CD4-positive, alpha-beta T cell treated with Interleukin-4 for 1 hour (primary cell): ENCODE measurements at places on chromosomes 16 and 17.

DNA sequence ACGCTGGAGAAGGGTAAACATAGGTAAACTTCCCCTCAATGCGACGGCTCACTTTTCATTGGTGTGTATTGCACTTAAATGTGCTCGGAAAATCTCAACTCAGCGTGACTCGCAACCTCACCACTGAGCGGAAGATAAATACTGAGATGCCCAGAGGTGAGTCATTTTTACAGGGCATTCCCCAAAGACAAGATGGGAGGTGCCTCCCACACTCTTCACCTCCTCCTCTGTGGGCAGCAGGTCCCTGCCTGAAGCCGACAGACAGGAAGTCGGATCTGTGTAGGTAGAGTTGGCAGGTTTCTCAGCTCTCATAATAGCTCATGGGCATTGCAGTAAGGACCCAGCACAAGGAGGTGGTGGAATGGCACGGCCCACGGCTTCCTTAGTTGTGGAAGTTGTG lies 274.6 kb upstream of the HSBP1 start:
- no peak for DNase-seq

DNA sequence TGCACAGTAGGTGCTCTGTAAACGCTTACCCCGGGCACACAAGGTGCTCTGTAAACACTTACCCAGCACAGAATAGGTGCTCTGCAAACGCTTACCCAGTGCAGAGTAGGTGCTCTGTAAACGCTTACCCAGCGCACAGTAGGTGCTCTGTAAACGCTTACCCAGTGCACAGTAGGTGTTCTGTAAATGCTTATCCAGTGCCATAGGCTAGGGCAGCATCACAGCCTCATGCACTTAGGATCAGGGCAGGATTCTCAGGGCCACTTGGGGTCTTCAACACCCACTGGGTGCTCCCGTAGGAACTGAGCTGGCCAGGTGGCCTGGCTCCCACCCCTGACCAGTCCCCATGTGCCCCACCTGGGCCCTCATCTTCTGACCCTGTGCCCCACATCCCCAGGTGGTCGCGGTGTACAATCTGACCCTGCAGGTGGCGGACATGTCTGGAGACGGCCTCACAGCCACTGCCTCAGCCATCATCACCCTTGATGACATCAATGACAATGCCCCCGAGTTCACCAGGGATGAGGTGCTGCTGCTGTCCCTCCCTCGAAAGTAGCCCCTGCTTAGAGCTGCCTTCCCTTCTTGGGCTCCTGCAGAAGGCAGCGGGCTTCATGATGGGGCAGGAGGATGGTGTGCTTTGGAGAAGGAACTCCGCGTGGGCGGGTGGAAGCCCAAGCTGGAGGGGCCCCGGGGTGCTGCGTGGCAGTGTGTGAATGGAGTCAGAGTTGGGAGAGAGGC lies 13.1 kb downstream of the SLC22A31 start:
- no peak for DNase-seq

- no peak for DNase-seq
Observed at GRCh38 chr16:5010576-5011329, 23.0 kb downstream of the NAGPA start.

DNA sequence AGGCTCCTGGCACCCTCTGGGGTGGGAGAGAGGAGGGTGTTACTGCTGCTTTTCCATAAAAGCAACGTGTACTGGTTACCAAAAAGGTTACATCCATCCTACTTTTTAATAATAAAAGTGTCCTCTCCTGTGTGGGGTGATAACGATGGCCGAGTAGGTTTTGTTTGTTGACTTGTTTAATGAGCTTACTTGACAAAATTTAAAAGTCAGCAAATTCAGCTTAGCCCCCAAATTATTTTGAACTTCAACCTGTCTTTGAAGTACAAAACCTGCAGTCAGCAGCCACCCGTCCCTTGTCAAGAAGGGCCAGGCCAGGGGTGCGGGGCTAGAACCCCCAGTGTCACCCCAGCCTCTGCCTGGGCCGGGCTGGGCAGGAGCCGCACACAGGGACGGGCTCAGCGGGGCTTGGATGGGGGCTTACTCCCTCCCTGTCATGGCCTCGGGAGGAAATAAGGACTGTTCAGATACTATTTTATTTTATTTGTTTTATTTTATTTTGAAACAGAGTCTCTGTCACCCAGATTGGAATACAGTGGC lies 103.9 kb upstream of the CHMP6 start:
- DNase-seq, result no peak
